CD4-positive, alpha-beta T cell treated with Interleukin-4 for 4 hours (primary cell): ENCODE measurements at places on chromosomes 3 and 15.

DNA sequence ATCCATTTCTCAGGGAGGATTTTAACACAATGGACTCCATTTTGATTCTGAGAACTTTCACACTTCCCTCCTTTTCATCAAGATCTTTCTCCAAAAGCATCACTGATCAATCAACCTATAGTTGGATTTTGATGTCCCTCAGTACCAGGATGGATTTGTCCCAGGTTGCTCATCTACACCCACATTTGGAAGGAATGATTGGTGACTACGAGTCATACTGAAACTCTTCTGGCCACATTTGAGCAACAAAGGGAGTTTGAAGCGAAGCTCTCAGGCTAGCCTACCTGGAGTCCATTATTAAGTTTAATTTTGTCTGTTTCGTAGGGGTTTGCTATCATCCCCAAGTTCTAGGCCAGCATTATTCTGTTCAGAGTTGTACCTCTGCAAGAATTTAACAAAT is 31.3 kb upstream of the ATP8B4 start:
- no peak for DNase-seq

- DNase-seq = no peak
Observed at GRCh38 chr3:63624941-63625560, 27.4 kb upstream of the SNTN start.

DNA sequence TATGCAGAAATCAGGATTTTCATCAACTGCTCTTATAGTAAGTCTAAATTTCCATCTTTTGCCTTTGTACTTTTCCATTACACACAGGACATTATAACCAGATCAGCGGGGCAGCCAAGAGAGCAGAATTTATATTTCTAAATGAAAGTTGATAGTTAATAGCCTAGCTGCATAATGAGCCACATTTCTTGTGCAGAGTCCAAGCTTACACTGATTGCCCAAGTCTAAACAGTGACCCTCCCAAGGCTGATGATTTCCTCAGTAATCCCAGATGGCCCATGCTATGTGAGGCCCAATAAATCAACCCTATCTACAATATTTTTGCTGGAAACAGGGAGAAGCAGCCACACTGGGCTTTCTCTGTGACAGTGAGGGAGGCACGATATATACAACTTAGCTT is 475.8 kb upstream of the KCNMB2 start:
- no peak for DNase-seq

- DNase-seq = no peak
Observed at GRCh38 chr3:43766672-43767465, 76.1 kb downstream of the ABHD5 start.

GRCh38 chr3:116707531-116707930 is 2.0 kb upstream of the TUSC7 start:
- no peak for DNase-seq

DNA sequence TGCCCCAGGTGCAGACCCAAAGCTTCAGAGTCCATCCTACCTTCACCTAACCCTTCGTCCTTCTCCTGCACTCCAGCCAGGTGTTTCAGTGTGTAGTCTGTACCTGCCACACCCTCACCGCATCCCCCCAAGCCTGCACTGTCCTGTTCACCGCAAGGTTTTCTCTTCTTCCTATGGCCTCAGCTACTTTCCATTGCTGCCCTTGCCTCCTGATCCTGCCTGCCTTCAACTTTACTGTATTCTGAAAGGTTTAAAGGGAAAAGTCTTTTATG is 9.3 kb downstream of the GPR160 start:
- no peak for DNase-seq

DNA sequence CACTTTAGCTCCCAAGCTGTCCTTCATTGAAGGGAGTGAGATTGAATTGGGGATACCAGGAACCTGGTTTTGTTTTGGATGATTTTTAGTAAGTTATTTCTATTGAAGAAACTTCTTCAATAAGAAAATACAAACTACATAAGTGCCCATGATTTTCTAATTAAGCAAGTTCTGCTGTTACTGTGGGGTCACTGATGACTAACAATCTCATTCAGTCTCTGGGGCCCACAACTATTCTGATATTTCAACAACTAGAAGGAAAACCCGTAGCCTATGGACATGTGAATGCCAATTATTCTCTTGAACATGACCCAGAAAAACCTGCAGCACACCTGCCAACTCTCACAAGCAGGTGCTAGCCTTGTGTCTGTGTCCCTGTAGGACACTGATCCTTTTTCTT is 184.6 kb downstream of the DCLK3 start:
- DNase-seq = no peak

DNA sequence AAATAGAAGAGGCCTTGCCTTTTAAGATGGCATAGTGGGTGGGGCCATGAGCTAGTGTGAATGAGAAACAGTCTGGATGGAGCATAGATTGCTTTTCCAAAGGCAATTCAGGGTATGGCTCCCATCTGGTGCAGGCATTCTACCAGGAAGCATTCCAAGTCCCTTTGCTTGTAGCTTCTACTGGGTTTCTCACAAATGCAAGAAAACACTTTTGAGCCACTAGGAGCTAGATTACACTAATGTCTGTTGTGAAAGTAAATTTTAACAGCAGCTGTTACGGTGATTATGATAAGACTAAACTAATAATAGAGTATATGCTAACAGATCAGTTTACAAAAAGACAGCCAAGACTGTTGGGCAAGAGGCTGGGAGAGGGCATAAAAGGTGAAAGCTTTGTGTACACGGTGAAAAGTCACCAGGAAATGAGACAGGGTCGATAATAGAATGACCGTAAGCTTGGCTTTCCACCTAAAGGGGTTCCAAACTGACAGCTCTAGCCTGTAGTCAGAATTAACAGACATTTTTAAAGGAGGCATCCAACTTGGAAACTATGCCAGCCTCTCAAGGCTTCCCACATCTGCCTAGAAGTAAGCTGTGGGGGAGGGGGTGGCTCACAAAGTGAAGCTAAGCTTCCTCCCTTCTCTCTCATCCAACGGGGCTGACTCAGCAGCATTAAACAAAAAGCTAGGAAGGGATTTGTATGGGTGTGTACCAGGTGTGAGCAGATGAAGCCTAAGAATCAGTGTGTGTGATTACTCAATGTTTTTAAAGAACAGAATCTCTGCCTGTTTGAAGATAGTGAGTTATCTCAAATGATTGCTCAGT is 61.1 kb upstream of the GPD1L start:
- no peak for DNase-seq
